CD4-positive, CD25-positive, alpha-beta regulatory T cell (primary cell): ENCODE measurements at places on chromosomes 4 and X. TPM values are rescaled to one million over a fixed set of nuclear protein-coding genes. Genes with fewer than 3 reads are reported as not detected.

DNA sequence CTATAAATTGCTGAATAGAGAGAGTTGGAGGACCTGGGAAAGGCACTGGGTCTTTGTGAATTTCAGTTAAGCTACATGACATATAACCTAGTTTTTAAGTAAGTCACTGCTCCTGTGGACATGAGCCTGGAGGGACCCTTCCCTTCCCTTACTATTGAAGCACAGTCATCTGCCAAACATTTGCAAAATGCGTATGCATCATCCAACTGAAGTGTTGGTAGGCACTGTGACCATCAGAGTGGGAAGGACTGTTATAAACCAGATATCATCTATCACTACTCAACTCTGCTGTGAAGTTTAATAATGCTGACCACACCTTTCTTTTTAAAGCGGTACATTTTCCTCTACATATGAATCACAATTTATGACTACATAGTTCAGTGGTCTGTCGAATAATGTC is 5.2 kb downstream of the GABRA3 start:
- H3K36me3 ChIP-seq, result no peaks in the 10 kb centered on the region
- H3K4me3 ChIP-seq, result no peak overlapping the region
- H3K27me3 ChIP-seq, result no peaks in the 10 kb centered on the region
- H3K4me1 ChIP-seq, result no peaks in the 10 kb centered on the region
- no peak for DNase-seq
- no peak overlapping the region for H3K27ac ChIP-seq

DNA sequence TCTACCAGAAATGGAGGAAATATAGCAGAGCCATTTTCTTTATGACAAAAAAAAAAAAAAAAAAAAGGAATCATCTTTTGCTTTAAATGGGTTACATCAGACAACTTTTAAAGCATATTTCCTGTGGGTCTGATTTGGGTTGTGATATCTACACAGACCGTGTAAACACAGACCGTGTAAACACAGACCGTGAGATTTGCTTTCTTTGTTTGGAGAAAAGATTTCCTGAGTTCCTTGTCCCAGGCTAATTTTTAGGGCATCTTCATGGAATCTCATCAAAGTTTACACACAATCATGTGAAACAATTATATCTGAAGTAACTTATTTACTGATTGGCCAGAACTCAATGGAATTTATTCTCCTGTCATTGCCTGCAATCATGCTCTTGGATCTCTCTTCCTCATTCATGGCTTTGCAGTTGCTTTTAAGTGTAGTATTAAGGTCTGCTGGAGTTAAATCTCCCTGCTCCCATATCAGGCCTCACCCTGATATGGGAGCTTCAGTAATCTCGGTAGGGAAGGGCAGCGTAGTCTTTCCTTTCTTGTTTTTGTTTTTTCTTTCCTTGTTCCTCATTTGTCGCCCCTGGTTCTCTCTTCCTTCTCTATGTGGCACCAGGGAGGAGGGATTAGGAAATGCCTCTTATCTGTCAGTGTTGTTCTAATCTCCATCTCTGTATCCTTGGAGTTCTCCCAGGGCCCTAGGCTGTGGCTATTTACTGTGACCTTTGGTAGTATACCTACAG is 248.6 kb upstream of the JADE1 start:
- H3K27me3 ChIP-seq, result no peaks in the 10 kb centered on the region
- no peak for DNase-seq

- H3K27me3 ChIP-seq, result no peaks in the 10 kb centered on the region
- H3K36me3 ChIP-seq, result no peaks in the 10 kb centered on the region
- H3K4me3 ChIP-seq, result no peak overlapping the region
These were observed 59.3 kb downstream of the AFM start for GRCh38 chr4:73540826-73541225.

- DNase-seq, result no peak
- H3K36me3 ChIP-seq, result no peaks in the 10 kb centered on the region
- no peak overlapping the region for H3K4me3 ChIP-seq
- H3K27ac ChIP-seq, result no peak overlapping the region
- peaks cover 27% of the 10 kb centered on the region for H3K4me1 ChIP-seq
These were observed 685 bp upstream of the NDNF start for GRCh38 chr4:121073004-121073435.

SLITRK4 gene
- not detected for total RNA-seq

GRCh38 chr4:139854668-139855403 is 189.2 kb downstream of the MGST2 start:
- H3K36me3 ChIP-seq, result no peaks in the 10 kb centered on the region
- H3K4me1 ChIP-seq, result peaks cover 9% of the 10 kb centered on the region
- no peak overlapping the region for H3K27ac ChIP-seq
- no peak overlapping the region for H3K4me3 ChIP-seq
- H3K27me3 ChIP-seq, result no peaks in the 10 kb centered on the region

SPANXD gene
- total RNA-seq, result not detected

GRCh38 chrX:71909956-71910355 is 689 bp upstream of the NHSL2 start:
- H3K4me3 ChIP-seq, result no peak overlapping the region
- H3K27ac ChIP-seq, result no peak overlapping the region
- H3K36me3 ChIP-seq, result no peaks in the 10 kb centered on the region
- H3K27me3 ChIP-seq, result peaks cover 3% of the 10 kb centered on the region
- H3K4me1 ChIP-seq, result peaks cover 10% of the 10 kb centered on the region
